Activated naive CD8-positive, alpha-beta T cell treated with anti-CD3 and anti-CD28 coated beads, Interleukin-2, amount 10 ng/mL, durations not matched to agents 7 days and 5 days (primary cell): ENCODE measurements at places on chromosomes 16 and 17.

GRCh38 chr16:24900230-24900629, 54.5 kb downstream of the SLC5A11 start:
- no peak overlapping the region for H3K4me3 ChIP-seq
- peaks cover 4% of the 10 kb centered on the region for H3K27me3 ChIP-seq
- H3K4me1 ChIP-seq: no peaks in the 10 kb centered on the region
- no peak for DNase-seq
- no peak overlapping the region for H3K27ac ChIP-seq

DNA sequence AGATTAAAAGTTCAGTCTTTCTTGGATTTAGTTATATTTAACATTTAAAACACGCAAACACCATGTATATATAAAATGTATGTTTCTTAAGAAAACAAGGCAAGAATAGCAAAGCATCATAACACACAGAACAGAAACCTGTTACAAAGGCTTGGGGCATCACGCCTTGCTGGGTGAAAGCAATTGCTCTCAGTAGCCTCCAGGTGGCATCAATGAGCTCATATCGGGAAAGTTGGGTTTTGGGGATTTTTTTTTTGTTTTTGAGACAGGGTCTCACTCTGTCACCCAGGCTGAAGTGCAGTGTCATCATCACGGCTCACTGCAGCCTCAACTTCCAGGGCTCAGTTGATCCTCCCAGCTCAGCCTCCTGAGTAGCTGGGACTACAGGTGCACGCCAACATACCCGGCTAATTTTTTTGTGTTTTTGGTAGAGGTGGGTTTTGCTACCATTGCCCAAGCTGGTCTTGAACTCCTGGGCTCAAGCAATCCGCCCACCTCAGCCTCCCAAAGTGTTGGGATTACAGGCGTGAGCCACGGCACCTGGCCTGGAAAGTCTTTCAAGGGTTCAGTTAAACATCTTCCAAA, 56.9 kb downstream of the CYB5D2 start:
- no peaks in the 10 kb centered on the region for H3K27me3 ChIP-seq
- no peak for DNase-seq
- H3K4me3 ChIP-seq: no peak overlapping the region
- peaks cover 23% of the 10 kb centered on the region for H3K36me3 ChIP-seq
- no peak overlapping the region for H3K27ac ChIP-seq
- H3K4me1 ChIP-seq: peaks cover 2% of the 10 kb centered on the region

DNA sequence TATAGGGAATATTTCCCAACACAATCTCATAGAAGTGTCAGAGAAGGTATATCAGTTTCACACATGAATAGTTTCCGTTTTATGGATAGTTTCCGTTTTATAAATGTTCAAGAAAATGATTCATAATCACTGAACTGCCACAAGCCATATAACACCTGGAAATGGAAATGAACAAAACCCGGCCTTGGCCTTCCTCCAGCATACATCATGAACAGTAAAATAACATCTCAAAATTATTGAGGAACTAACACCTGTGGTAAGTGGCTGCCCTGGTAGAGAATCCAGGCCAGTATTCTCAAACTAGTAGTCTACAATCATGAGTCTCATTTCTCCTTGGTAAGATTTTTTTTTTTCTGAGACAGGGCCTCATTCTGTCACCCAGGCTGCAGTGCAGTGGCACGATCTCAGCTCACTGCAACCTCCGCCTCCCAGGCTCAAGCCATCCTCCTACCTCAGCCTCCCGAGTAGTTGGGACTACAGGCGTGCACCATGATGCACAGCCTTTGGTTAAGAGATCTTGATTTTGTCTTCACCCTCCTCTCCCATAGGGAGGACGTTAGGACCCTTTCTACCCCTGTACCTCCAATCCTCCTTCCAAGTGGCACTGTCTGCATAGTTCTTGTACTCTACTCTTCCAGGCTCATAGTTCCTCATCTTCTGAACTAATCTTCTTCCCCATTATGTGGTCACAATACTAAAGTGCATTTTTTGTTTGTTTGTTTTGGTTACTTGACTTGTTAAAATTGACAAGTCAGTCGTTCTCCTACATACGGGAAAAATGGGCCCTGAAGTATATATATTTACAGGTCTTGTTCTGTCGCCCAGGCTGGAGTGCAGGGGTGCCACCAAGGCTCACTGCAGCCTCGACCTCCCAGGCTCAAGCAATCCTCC, 15.0 kb upstream of the RGS9 start:
- peaks cover 19% of the 10 kb centered on the region for H3K4me1 ChIP-seq
- peak overlapping the region; percentile 74 for H3K27ac ChIP-seq
- peak overlapping the region; percentile 86 for H3K4me3 ChIP-seq

DNA sequence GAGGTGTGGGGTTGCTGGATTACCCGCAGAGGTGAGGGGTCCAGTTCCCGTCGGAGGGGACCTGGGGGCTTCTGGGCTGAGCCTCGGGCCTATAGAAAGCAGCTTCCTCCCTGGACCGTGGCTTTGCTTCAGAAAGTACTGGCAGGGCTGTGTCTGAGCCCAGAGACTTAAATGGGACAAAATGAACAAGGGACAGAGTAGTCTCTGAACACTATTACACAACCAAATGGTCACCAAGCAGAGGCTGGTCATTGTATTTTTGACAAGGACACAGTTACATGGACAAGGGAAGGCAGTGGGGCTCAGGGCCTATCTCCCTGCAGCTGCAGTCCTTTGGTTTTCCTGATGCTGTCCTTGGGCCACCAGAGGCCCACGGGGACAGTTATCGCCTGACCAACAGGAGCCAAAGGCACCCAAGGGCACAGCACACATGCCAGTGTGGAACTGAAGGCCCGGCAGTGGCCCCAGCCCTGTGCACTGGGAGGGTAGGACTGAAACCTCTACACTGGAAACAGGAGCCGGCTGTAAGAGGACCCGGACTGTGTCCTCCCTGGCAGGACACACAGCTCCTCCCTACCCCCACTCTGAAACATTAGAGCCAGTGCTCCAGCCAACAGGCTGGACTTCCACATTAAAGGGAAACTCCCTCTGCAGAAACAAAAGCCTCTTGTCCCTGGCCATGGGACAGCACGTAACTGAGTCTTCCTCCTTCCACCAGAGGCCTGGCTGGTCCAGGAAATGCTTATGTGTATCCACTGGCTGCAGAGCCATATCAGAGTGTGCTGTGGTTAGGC, 26.0 kb upstream of the ERN1 start:
- peaks cover 8% of the 10 kb centered on the region for H3K36me3 ChIP-seq
- H3K27ac ChIP-seq: no peak overlapping the region
- no peak overlapping the region for H3K4me3 ChIP-seq
- no peaks in the 10 kb centered on the region for H3K27me3 ChIP-seq

DNA sequence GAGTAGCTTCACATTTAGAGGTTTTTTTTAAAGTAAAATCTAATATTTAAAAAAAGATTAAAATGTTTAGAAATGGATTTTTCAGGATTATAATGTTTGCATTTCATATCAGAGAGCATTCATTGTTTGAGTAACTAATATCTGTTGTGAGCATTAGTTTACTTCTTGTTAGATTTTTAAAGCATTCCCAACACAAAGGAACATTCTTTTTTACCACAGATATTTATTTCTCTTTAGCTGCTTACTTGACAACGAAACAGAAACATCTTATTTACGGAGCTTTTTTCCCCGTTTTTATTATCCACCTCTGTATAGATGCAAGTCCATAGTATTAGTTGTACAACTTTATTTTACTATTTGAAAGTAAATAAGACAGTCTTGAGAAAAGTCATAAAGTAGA, 53.0 kb downstream of the NFAT5 start:
- H3K4me1 ChIP-seq: peaks cover 14% of the 10 kb centered on the region
- DNase-seq: no peak
- peaks cover 14% of the 10 kb centered on the region for H3K36me3 ChIP-seq
- no peak overlapping the region for H3K4me3 ChIP-seq

DNA sequence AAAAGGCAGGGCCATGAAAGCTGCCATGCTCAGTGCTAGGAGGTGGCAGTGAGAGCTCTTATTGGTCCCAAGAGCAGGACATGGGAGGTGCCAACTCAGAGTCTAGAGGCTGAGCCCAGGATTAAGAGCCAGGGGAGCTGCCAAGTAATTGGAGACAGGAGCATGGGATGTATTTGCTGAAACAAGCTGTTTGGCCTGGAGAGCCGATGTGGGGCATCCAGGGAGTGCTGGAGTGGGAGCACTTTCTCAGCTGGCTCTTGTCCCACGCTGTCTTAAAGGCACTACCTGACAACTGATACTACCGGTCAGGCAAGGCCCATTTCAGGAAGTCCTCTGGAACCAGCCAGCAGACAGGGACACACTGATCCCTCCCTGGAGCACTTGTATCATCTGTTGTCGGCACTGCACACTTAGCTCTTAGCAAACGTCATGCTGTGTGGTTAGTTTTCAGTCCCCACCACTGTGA, 19.3 kb downstream of the ANKFN1 start:
- no peak overlapping the region for H3K27ac ChIP-seq
- DNase-seq: no peak
- H3K4me1 ChIP-seq: no peaks in the 10 kb centered on the region
- H3K36me3 ChIP-seq: no peaks in the 10 kb centered on the region
- no peak overlapping the region for H3K4me3 ChIP-seq

- peak; percentile 77 for DNase-seq
- H3K4me3 ChIP-seq: peak overlapping the region; percentile 73
- H3K27me3 ChIP-seq: no peaks in the 10 kb centered on the region
- H3K36me3 ChIP-seq: no peaks in the 10 kb centered on the region
Measured at GRCh38 chr16:87895641-87896141, 26.4 kb upstream of the SLC7A5 start.

- peaks cover 29% of the 10 kb centered on the region for H3K4me1 ChIP-seq
- H3K36me3 ChIP-seq: peaks cover 5% of the 10 kb centered on the region
- H3K4me3 ChIP-seq: peak overlapping the region; percentile 37
Measured at GRCh38 chr17:66633317-66633965, 201.5 kb upstream of the CACNG5 start.

DNA sequence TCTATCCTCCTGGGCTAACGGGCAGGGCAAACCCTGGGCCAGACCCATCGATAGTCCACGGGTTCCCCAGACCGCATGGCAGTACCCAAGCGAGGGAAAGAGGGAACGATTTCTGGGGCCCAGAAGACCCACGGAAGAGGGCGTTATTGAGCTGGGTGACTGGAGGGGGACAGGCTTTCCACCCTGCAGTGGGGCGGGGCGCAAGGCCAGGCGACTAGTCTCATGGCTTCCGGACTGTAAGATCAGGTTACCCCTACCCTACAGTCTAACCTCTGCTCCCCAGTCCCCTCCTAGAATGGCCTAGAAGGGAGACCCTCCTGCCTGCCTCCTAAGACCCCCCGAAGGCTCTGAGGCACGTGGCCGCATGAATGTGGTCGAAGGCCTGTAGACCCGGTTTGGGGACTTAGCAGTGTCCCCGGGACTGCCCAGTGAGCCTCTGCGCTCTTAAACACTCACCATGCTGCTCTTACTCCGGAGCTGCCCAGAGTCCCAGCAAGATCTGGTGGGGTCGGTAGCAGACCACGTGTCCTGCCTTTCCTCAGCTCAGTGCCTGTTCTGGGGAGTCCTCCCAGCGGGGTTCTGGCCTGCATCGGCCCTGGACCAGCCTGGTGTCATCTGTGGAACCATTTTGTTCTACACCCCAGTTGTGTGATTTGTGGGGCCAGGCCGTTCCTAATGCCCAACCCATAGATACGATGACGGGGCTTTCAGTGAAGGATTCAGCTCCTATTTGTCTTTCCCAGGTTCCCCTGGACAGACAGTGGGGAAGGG, 13.2 kb upstream of the AURKB start:
- peaks cover 52% of the 10 kb centered on the region for H3K4me1 ChIP-seq
- H3K36me3 ChIP-seq: peaks cover 17% of the 10 kb centered on the region
- DNase-seq: peak; percentile 76
- peak overlapping the region; percentile 95 for H3K27ac ChIP-seq
- H3K27me3 ChIP-seq: peaks cover 2% of the 10 kb centered on the region

DNA sequence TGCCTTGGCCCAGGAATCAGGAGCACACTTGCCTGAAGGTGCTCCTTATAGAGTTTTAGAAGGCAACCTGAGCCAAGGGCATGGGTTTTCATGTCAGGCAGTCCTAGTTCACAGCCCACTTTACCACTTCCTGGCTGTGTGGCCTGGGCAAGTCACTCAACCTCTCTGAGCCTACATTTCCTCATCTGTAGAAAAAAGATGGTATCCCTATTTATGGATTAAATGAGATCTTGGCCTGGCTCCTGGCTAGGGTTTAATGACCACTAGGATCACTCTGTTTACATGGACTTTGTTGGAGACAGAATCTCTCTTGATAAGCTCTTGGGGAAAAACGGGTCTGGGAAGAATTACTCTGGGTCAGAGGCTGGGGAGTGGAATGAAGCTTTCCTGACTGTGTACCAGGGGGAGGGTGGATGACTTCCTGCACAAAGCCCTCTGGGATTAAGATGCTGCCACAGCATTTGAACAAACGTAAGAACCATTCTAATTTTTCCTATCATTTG, 2.3 kb downstream of the MT2A start:
- H3K36me3 ChIP-seq: no peaks in the 10 kb centered on the region
- peak overlapping the region; percentile 91 for H3K4me3 ChIP-seq
- peaks cover 43% of the 10 kb centered on the region for H3K4me1 ChIP-seq

DNA sequence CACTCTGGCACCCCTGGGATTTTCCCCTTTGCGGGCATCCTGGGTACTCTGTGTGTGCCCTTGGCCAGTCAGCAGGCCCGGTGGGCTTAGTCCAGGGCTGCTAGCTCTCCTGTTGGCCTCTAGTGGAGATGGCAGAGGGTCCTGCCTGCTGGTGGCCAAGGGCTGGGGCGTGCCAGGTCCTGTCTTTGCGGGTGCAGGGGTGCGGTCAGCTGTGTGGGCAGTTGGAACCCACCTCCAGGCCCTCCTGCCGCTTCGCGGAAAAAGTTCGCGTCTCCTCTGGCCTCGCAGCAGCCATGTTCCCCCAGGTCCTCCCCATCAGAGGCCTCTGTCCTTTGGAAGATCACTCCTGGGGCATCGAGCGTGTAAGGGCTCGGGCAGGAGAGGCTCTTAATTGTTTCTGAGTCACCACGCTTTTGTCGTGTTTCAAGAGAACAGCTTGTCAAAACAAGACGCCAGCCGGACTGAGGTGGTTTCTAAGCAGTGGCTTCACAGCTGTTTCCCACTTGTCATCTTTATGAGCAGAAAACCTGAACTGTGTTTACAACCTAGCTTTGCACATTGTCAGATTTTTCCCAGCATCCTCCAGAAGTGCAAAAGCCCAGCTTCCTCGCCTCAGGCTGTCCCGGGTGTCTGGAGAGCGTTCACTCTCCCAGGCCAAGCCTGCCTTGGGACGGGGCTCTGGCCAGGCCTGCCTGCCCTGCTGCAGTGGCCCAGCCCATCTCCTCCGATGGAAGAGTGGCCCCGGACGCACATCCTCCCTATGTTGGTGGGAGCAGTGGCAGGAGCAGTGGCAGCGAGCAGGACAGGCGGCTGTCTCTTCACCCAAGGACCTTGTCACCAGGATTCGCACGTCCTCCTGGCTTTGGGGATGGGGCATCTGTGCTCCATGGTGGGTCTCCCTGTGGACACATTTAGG, 5.0 kb upstream of the DNASE1L2 start:
- H3K36me3 ChIP-seq: peaks cover 6% of the 10 kb centered on the region
- H3K27me3 ChIP-seq: no peaks in the 10 kb centered on the region
- peaks cover 4% of the 10 kb centered on the region for H3K4me1 ChIP-seq
- no peak overlapping the region for H3K4me3 ChIP-seq
